ENCODE measurements at places on chromosomes 6 and 20.

DNA sequence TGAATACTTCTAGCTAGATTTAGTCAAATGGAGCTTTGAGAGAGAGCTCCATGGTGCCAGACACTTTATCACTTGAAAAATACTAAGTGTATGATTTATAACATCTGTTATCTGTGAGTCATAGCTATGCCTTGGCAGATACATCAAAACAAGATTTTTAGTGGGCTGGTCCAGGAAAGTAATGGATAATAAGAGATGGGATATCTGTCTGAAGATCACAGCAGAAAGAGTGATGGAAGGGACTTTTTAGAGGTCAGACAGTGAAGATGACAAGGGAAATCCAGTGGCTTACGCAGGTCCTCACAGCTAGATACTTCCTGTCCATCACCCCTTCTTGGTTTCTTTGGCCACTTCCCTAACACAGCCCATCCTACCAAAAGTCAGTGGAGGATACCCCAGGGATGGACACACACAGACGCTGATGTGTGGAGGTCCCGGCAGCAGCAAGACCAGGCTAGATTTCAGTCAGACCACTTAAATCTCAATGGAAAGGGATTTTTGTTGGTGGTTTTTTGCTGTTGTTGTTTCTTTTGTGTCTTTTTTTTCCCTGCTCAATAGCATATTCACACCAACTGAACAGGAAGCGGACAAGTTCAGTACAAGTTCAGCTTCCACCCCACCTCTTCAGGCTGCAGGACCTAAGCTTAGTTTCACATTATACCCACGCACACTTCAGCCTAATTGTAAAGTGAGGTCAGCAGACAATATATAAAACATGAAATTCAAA lies 209.3 kb downstream of the ALDH8A1 start:
- no peak for DNase-seq

DNA sequence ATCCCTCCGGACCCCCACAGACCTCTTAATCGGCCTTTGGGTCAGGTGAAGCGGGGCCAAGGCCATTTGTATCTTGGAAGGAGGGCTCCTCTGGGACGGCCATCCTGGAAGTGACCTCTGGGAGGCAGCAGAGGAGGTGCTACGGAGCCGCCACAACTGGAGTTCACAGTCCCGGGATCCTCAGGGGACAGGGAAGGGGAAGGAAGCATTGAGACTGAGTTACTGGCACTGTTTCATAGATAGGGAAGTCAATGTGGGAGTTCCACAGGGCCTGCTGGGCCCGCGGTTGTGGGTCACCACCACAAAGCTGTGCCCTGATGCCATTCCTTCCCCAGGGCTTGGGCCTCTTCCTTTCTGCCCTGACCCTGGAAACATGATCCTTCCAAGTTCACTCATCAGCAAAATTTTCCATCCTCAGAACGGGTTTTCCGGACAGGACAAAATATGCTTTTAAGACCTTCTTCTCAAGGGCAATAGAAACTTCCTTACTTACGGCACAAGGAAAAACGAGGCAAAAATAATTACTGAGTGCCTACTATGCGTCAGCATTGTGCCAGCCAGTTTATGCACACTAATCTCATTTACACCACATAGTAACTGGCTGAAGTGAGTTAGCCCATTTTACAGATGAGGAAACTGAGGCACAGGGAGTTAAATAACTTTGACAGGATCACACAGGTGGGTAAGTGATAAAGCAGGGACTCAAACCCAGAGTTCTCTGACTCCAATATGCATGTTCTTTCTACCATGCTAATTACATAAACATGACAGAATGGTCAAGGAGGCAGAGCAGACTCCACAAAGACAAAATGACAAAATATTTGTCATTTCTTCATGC lies 143.8 kb downstream of the UNC5CL start:
- no peak for DNase-seq

- no peak for DNase-seq
These were observed 65.1 kb downstream of the ALDH8A1 start for GRCh38 chr6:134884752-134885151.

- no peak for DNase-seq
These were observed 125.3 kb upstream of the PLCB4 start for GRCh38 chr20:8943631-8944030.

DNA sequence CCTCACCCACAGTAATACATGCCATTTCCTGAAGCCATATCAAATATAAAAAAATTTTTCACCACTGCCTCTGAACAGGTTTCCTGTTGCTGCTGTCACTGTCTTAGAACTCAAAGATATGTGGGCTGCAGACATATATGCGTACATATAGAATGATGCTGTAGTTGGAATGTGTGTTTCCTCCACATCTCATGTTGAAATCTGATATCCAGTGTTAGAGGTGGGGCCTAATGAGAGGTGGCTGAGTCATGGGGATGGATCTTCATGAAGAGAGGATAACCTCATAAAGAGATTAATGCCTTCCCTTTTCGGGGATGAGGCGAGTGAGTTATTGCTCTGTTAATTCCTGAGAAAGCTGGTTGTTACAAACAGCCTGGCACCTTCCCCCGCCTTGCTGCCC lies 7.7 kb upstream of the SCP2D1 start:
- DNase-seq: no peak

Measured in NCI-H2081 (cell line).